ENCODE measurements at places on chromosomes 2 and 18. TPM values are rescaled to one million over a fixed set of nuclear protein-coding genes. Genes with fewer than 3 reads are reported as not detected.

Gene TMEM198
- total RNA-seq: 0.36 TPM

Gene STK11IP
- 14.2 TPM for total RNA-seq

Gene PLB1
- total RNA-seq: 0.34 TPM

Gene FARP2
- 29.7 TPM for total RNA-seq

Gene KLHL30
- 0.34 TPM for total RNA-seq

Gene MPP4
- total RNA-seq: under 0.01 TPM

Measured in nasal cavity respiratory epithelium epithelial cell of viscerocranial mucosa (primary cell).